Non-pigmented ciliary epithelial cell (primary cell): ENCODE measurements at places on chromosomes 5 and 9.

- no peak for DNase-seq
Measured at GRCh38 chr9:83675466-83675865, 32.3 kb downstream of the UBQLN1 start.

GRCh38 chr9:23790351-23791260 lies 35.4 kb downstream of the ELAVL2 start:
- DNase-seq = no peak

DNA sequence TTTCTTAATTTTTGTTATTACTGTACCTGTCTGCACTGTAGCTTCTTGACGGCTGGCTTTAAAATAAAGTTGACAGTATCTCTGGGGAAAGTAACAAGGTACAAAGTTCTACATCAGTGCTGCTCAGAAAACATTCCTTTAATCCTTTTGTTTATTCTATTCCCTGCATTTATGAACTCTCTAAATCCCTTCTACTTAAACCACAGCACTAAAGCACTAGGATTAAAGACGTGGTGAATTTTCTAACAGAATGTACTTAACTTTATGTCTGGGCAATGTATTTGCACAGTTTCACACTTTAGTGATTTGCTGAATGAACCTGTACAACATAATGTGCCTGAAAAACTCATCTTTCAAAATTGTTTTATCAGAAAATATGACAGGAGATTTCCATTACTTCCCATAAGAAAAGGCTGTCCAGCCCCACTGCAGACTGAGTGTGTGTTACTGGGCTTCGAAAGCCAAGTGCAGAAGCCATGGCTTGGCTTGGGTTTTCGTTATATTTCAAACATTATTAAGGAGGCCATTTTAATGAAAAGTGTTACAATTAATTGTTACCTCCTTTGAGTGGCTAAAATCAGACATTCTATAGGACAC lies 43.8 kb downstream of the LHFPL2 start:
- no peak for DNase-seq

DNA sequence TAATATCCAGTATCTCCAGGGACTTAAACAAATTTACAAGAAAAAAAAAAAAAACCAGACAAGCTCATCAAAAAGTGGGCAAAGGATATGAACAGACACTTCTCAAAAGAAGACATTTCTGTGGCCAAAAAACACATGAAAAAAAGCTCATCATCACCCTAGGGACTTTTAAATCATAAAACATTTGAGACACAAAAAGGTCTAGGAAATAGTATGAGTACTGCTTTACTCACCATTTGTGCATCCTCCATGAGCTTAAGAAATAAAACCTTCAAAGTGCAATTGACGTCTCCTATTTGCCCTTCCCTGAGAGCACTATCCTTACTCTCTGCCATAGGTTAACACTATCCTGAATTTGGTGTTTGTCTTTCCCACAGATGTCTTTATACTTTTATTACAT lies 193.7 kb upstream of the NREP start:
- no peak for DNase-seq

DNA sequence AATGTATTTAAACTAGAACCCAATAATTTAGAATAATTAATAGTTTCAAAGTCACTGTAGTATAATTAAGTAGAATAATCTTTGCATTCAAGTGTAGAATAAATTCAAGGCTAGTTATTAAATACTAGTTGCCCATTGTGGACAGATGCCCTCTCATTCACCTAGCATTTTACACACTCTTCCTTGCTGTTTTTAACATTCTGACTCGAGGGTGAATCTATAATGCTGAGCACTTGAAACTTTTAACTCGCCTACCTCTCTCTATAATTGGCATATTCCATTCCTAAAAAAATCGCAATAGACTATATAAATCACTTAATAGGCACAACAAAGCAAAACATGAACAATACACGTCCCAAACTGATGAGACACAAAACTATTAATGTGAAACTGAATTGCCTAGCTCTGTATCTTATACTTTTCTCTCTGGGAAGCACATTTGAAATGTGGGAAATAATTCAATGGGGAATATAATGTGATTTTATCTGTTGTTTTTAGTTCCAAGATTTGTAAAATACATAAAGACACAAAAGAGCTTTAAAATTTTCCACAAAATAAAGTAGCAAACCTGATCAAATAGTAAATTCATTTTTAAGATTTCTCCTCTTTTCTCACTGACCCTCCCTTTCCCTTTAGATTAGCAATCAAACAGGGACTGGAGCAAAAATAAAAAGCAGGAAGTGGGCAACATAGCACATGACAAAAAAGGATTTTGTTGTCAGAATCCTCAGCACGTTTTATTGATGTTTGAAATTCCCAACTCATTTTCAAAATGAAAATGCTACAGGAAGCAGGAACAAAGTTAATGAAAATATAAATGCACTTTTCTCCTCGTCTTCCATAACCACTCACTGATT lies 295.6 kb downstream of the PDE4D start:
- DNase-seq = no peak
